NCI-H1105 (cell line): ENCODE measurements at places on chromosomes 1 and 21.

DNA sequence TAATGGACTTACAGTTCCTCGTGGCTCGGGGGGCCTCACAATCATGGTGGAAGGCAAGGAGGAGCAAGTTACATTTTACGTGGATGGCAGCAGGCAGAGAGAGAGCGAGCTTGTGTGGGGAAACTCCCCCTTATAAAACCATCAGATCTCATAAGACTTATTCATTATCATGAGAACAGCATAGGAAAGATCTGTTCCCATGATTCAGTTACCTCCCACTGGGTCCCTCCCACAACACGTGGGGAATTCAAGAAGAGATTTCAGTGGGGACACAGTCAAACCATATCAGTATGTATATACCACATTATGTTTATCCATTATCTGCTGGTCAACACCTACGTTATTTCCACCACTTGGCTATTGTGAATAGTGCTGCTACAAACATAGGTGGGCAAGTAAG is 352.3 kb upstream of the B3GALT2 start:
- no peak for DNase-seq

- DNase-seq = peak; percentile 95
These were observed 673.6 kb upstream of the ADGRL2 start for GRCh38 chr1:81126989-81127581.

GRCh38 chr1:207910591-207911354 is at the start of gene CD34:
Gene CD34 (minus strand): TSS chr1:207911125. CDS start chr1:207911080, 45 bp downstream.
- peak; percentile 48 for DNase-seq

DNA sequence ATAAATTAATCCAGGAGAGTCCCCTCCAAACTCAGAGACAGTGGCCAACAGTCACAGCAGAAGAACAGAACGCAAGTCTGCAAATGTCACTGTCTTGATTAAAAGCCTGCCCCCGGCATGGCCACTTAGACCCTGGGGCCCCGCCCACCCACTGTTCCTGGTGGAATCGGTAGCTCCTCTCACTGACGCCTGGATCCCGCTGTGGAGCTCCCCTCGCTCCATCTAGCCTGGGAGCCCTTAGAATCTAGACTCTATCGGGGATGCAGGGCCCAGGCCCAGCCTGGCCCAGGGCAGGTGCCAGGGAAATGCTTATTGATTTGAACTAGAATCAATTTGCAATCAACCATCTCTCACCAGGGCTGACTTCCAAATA is 21.4 kb upstream of the PLEKHG5 start:
- no peak for DNase-seq

DNA sequence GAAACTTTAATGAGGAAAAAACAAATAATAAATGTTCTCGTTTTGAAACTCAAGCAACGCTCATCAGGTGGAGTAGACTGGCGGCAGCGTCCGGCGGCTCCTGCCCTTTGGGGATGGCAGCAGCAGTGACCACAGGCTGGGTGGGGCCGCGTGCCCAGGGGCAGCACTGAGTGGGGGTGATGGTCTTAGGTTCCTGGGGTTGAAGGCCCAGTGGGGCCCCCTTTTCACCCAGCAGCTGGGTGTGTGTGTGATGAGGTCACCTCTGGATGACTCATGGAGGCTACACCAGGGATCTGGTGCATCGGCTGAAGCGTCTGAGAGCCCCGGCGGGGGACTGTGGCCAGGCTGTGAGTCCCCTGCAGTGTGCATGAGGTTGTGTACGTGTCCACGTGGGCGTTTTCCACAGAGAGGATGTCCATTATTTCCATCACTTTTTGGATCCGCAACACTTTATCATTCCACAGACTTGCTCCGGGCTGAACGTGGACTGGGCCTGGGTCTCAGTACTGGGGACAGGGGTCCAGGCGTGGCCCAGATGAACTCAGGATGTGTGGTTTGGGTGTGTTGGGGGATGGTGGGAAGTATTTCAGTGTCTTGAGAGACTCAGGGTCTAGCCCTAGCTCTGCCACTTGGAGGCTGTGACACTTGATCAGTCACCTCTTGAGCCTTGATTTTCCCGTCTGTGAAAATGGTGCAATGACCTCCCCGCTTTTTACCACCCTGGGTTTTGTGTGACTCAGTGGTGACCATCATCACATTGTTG is 25.6 kb downstream of the LDLRAP1 start:
- DNase-seq = no peak

DNA sequence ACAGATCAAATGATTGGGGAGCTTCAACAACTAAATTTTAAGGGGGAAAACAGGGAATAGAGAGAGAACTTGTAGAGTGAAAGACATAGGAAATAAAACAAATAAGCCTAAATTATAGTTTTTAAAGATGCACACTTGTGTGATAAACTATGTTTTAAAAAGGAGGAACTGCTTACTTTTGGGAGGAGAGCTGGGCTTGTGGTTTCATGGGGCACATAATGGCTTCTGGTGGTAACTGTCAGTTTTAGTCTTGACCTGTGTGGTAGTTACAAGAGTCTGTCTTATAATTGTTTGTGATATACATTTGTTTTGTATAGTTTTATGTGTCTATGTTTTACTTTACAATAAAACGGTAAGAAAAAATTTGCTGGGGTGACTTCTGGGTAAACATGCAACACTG is 165.3 kb downstream of the COL24A1 start:
- no peak for DNase-seq

- no peak for DNase-seq
These were observed 157.3 kb downstream of the GRIK3 start for GRCh38 chr1:36876990-36877389.

DNA sequence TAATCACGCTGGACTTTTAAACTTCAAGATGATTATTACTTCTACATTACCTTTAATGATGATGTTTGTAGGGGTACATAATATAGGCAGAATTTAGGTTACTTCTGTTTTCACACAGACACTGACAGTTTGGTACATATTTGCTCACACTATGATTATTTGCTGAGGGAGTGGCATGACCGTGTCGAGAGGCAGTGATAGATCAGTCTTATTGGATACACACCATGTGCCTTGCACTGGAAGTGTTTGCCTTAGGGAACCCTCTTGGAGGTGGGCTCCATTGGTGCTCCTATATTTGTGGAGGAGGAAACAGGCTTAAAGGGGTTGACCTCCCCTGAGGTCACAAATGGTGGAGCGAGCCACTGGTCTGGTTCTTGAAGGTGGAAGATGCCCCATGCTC is 132.1 kb downstream of the PRDM2 start:
- DNase-seq = no peak

DNA sequence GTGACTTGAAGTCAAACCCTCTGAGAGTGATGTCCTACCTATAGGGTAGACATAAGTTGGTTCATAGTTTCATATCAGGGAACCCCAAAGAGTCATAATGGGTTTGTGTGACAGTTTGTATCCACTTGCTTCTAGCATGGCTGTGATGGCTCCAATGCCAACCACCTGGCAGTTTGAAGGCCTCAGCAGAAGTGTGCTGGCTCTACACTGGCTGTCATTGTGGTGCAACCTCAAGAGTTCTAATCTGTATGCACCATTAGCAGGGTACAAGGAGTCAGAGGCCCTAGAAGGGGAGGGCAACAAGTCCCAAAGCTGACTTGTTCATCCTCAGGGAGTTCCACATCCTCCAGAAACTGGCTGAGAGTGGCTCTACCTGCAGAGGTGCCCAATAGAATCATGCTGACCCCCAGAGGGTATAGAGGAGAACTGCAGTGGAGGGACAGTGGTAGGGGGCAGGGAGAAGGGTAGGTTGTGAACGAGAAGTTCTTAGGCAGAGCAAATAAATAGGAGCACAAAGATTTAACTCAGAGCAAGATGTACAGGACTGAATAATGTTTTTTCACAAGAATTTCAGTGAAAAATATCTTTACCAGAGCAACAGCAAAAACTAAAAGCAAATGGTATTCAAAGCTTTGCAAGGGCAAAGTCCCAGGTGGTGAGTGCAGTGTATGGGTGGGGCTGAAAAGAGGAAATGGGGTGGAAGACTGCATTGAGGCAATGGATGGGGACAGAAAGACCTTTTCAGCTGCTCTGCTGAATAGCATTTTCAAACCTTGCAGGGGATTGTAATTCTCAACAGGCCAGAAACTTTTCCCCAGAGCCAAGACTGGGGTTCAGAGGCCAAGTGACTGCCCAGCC is 3.2 kb downstream of the FCRL2 start:
- DNase-seq = no peak

DNA sequence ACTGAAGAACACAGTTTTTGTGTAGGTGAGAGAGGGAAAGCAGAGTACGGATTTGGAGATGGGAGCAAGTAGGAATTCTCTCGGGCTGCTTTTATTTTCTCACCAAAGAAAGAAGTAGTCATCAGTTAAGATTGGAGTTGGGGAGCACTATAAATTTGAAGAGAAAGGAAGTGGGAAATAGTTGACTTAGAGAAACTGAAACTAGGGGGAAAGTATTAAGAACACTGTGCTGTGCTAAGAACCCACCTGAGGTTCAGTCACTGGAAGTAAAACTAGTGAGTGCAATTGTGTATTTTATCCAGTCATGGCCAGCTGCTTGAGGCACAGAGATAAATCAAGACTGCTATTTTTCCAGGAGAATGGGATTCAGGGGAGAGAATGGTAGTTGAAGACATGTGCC is 37.4 kb downstream of the CLCC1 start:
- DNase-seq = no peak

- DNase-seq = no peak
These were observed 32.2 kb downstream of the HSPG2 start for GRCh38 chr1:21904704-21905520.

- no peak for DNase-seq
These were observed 7.0 kb upstream of the PSEN2 start for GRCh38 chr1:226863446-226863845.

- no peak for DNase-seq
These were observed 15.7 kb downstream of the HSD11B1 start for GRCh38 chr1:209720326-209720725.

DNA sequence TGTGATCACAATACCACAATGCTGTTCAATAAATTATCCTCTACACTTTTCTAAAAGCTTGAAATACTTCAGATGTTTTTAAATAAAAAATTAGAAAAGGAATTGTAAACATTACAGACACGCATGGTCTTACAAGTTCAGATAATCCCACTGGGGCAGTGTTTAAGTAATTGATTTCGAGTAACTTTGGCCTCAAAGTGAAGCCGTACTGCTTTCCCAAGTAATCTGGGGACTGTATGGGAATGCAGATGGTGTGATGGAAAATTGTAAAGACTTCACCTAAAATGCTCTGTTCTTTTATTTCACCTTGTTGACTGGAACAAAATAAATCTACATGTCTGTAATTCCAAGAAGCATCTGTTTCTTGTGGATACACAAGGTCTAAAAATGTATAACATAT is 401.7 kb upstream of the LYPLAL1 start:
- DNase-seq = no peak

DNA sequence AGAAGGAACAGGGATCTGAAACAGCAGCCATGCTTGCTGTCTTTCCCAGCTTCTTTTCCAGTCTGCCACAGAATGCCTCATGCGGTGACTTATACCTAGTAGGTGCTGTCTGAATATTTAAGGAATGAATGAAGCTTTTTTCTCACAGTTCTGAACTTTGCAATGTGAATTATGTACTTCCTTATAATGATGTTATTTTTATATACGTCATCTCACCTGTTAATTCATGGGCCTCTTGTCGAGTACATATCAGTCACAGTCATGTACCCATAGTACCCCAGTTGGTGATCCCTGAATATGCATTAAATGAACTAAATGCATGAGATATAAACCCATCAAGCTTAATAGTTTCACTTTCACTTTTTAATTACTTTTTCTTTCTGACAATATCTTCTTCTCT is 132.7 kb downstream of the NTNG1 start:
- DNase-seq = no peak

- DNase-seq = no peak
These were observed 282.6 kb downstream of the BARHL2 start for GRCh38 chr1:90434460-90434859.

DNA sequence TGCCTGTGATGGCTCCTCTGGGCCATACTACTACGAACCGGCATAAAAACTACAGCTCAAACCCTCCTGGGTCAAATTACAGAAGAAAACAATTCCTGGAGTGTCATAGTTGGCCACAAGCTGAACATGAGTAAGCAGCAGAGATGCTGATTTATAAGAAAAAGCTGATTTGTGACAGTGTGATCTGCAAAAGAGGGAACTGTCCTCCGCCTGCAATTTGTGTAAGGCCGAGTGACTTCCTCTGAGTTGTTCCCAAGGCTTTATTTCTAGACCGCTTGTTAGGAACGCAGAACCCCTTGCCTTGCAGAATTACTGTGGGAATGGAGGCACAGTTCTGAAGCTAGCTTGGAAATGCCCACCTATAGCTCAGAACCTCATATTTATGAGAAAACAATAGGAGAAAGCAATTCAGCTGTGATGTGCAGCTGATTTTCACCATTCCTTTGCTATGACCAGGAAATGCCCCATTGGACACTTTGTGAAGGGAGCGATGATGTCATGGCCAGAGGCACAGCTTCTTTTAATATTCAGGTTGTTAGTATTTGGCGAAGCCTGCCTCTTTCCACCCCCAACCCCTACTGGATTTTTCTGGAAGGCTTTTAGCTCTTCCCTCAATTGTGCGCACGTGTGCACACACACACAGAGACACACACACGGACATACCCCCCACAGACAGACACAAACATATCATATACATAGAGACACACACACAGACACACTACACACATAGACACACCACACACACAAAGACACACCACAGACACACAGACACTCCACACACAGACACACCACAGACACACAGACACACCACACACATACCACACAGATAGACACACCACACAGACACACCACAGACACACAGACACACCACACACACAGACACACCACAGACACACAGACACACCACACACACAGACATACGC is 47.6 kb downstream of the IER5 start:
- no peak for DNase-seq

DNA sequence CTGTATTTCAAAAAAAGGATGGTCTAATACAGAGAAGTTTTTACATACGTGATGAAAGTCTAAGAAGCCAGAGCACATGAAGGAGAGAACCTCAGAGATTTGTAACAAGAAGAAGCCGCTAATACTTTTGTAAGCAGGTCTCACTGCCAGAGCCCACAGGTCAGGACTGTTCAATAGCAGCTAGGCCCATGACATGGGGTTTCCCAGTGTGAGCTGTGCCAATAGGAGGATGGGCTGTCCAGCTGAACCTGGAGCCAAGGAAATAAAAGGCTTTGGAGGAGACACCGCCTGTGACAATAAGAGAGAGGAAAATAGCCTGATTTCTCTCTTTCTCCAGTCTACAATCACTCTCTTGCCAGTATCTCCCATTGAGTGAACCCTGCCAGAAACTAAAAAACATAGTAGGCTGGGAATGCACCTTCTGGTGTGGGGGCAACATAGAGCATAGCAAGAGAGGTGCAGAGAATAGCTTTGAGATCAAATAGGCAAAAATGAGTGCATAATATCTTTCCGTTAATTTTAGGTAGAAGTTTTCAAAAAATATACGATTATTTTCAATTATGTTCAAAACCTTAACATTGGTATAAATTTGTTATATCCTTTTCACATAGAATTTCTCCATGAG is 360.3 kb downstream of the NEGR1 start:
- no peak for DNase-seq
